ENCODE measurements at places on chromosomes 4 and X.

DNA sequence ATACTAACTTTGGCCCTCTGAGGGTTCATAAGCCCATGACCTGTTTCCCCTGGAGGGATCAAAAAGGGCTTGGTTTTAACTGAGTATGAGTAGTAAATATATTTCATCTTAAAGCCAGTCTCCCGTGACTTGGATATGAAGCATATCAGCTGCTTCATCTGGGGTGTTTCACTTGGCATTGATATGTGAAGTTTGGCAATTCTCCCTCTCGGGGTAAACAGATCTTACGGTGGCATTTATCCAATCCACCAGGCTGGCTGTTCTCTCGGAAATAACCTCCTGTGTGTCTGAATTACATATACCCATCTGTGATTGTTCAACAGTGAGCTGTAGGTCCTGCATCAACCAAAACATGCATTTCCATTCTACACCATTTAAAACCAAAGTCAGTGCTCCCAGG lies 130.7 kb downstream of the ADAM29 start:
- DNase-seq = no peak

DNA sequence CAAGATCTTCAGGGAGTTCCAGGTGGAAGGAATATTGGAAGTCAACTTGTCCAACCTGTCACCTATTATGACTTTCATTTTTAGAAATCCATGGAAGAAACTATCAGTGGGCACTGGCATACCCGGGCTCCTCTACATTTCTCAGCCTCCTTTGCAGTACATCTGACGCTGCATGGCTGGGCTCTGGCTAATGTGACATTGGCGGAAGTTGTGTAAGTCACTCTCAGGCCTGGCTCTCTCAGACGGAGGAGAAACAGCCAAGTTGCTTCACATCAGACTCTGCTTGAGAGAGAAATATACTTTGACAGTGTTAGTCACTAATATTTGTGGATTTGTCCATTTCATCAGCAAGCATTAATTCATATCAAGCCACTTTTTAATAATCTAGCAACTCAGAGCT lies 4.5 kb downstream of the DCHS2 start:
- DNase-seq = no peak

GRCh38 chr4:75924309-75924827 lies 16.4 kb downstream of the NAAA start:
- no peak for DNase-seq

DNA sequence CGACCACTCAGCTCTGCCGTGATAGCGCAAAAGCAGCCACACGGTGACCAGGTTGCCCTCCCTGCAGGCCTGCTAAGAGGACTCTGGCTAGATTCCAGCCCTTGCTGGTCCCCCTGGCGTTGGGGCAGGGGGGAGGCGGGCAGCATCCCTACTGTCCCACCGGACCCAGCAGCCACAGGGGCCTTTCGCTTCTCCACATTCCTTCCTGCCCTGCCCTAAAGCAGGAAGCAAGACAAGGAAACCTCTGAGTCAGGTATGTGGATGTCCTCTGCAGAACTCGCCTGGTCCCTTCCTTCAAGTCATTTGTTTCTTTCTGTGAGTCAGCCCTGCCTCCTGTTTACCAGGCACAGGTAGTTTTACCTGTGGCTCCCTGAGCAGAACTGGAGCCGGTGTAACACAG lies 60.2 kb upstream of the CLDN34 start:
- DNase-seq = no peak

GRCh38 chrX:122625821-122626220 lies 558.3 kb upstream of the GRIA3 start:
- DNase-seq = no peak

- DNase-seq = no peak
Observed at GRCh38 chr4:168540086-168540485, 43.2 kb downstream of the PALLD start.

DNA sequence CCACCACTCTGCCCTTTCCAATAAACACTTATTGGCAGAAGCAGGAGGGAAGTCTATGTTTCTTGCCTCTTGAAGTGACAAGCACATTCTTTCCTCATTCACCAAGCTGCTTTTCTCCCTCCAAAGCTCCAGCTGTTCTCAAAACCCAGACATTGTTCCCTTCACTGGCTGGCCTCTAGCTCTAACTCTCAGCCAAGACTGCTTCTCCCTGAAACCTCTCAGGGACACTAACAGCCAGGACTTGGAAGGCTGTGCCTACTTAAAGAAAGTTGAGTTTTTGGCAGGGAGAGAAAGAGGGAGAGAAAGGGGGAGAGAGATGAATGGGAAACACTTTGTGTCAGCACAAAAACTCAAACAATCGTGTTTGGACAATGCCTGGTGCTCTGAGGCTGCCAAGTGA lies 99.5 kb downstream of the COX18 start:
- DNase-seq = peak; percentile 49
